ENCODE measurements at places on chromosomes 5 and 9.

- no peaks in the 10 kb centered on the region for H3K4me1 ChIP-seq
- H3K27me3 ChIP-seq: no peaks in the 10 kb centered on the region
- H3K36me3 ChIP-seq: no peaks in the 10 kb centered on the region
These were observed 79.2 kb downstream of the AGTPBP1 start for GRCh38 chr9:85662573-85662972.

DNA sequence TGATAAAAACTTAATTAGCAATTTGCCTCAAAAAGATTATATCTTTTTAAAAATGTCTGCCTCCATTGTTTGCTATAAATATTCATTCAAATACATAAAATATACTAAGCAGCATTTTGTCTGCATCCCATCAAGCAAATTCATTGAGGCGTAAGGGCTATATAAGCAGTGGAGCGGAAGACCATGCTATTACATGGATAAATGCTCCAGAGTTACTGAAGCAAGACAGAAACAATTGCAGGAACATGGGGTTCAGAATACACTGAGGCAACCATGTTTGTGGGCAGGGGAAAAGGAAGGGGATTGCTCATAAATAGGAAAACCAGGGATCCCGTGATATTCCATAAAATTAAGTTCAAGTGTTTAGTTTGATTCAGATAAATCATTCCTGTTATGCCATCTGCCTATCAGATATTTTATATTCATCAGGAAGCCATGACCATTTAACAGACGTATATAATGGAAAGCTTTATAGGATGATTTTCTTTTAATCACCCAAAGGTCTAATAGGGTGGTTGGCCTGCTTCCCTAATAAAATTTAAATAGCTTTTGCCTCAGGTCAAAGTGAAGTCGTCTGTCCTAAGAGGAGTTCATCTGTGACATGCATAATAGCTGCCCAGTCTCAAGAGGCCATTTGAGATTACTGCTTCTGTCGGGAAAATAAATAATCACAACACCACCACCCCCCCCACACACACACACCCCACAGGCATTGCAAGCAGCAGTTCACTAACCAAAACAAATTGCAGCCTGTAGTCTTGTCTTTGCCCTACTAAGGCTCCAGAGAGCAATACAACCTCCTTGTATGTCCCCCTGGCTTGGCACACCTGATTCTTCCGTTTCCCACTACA lies 105.2 kb downstream of the RASEF start:
- H3K27me3 ChIP-seq: no peaks in the 10 kb centered on the region
- H3K4me3 ChIP-seq: no peak overlapping the region
- DNase-seq: no peak
- H3K27ac ChIP-seq: no peak overlapping the region
- no peaks in the 10 kb centered on the region for H3K36me3 ChIP-seq

DNA sequence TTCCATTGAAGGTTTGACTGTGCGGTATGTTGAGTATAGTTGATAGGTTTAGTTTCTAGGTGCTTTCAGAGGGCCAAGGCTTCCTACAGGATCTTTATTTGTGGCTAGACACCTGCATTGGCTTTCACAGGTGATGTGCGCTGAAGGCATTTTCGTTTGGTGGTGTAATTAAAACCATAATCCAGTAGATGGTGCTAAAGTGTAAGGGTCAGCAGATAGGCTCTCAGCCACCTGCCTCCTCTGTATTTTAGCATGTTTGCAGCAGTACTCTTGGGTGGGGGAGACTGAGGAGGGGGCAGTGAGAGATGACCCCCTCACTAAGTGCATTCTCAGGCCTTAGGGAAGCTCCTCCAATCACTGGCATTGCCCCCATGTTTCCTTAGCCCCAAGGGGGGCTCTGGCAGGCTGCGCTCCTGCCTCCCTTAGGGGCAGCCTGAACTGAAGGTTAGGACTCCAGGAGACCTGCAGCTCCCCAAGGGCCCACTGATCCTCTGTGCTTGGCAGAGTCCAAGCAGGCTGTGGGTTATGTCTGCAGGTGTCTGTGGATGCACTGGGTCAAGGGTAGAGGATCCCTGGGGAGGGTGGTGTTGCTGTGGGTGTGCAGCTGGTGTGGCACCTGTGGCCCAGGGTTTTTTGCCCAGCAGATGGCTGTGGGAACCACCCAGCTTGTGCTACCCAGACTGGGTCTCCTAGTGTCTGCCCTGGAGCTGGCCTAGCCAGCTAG lies 23.4 kb downstream of the CDK20 start:
- no peak overlapping the region for H3K4me3 ChIP-seq
- H3K36me3 ChIP-seq: no peaks in the 10 kb centered on the region
- DNase-seq: no peak
- H3K4me1 ChIP-seq: no peaks in the 10 kb centered on the region
- H3K27me3 ChIP-seq: no peaks in the 10 kb centered on the region
- no peak overlapping the region for H3K27ac ChIP-seq

- H3K4me1 ChIP-seq: peaks cover 15% of the 10 kb centered on the region
- no peak overlapping the region for H3K4me3 ChIP-seq
- peaks cover 2% of the 10 kb centered on the region for H3K36me3 ChIP-seq
- DNase-seq: no peak
- H3K27ac ChIP-seq: no peak overlapping the region
- no peaks in the 10 kb centered on the region for H3K27me3 ChIP-seq
These were observed 45.3 kb downstream of the FBXW11 start for GRCh38 chr5:171961117-171961516.

- H3K27ac ChIP-seq: no peak overlapping the region
- no peak overlapping the region for H3K4me3 ChIP-seq
- no peaks in the 10 kb centered on the region for H3K27me3 ChIP-seq
- H3K36me3 ChIP-seq: no peaks in the 10 kb centered on the region
These were observed 36.4 kb downstream of the MTX3 start for GRCh38 chr5:79954620-79955019.
